Endodermal cell (in vitro differentiated cells): ENCODE measurements at places on chromosomes 4 and X.

DNA sequence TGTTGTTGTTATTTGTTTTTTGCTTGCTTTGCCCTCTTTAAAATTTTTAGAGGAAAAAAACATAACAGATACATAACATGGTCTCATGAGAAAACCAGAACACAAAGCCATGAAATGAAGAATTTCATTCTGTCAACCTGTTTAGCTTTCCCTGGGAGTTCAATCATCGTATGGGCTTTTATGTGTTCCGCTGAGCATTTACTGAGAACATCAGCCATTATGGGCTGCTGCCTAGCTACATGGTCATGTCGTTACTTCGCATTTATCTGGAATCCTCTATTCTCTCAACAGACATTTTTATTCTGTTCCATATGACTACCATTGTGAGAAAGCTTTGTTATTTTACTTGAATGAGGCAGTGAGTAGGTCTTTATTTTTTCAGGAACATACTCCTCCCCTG, 51.4 kb downstream of the NDST3 start:
- DNase-seq, result no peak

GRCh38 chr4:184375027-184375426, 99.3 kb downstream of the IRF2 start:
- DNase-seq, result no peak

DNA sequence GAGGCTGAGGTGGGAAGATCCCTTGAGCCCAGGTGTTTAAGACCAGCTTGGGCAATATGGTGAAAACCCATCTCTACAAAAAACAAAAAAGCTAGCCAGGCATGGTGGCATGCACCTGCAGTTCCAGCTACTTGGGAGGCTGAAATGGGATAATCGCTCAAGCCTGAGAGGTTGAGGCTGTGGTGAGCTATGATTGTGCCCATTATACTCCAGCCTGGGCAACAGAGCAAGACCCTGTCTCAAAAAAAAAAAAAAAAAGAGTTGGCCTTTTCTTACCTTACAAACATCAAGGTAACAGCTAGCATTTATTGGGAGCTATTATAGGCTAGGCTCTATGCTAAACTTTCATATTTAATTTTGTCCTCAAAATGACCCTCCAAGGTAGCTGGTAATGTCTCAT, 43.4 kb downstream of the PTTG2 start:
- DNase-seq, result no peak

DNA sequence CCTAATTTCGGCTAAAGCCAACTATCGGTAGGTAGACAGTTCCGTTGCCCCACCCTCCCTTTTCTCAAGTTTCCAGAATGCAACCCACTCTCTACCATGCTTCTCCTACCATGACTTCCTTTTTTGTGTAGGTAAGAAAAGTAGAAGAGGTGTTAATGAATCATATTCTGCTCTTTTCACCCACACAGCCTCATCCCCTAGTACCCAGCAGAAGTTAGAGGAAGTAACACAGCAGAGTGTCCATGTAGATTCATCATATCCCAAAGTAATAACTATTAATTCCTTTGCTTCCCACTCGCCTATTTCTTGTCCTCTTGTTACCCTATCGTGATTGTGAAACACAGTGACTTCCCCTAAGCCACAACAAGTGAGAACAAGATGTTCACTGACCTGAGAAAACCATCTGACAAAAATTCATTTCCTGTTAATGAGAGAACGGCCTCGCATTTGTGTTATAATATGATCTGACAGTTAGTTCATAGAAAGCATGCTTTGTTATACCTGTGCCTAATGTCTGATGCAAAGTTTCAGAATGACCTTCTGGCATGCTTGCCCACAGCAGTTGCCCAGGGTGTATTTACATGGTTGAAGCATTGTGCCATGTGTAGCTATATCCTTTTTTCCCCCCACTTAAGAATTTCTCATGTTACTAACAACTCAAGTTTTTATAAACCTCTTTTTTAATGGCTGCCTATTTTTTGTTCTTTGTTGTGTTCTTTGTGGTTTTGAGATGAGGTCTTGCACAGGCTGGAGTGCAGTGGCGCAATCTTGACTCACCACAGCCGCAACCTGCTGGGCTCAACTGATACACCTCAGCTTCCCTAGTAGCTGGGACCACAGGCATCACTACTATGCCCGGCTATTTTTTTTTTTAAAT, 185.6 kb downstream of the RAP1GDS1 start:
- no peak for DNase-seq

DNA sequence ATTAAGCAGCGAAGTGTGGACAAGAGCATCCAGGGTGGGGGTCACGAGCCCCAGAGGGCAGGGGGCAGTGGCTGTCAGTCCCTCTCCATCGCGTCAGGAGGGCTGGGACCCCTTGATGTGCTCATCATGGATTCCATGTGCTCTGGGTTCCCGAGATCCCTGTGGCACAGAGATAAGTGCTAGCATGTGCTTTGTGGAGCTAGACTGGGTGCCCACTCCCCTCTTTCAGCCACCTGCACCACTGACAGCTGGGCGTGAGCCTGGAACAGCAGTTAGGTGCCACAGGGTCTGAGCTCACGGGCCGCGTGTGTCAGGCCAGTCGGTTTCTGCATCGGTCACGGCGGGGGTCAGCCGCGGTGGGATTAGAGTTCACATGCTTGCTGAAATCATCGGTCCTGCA, 24.3 kb downstream of the CPZ start:
- no peak for DNase-seq

GRCh38 chrX:68832101-68832416, 3.2 kb downstream of the EFNB1 start:
- peak; percentile 63 for DNase-seq
